T-cell (primary cell): ENCODE measurements at places on chromosomes 7 and 10.

- DNase-seq, result no peak
Measured at GRCh38 chr10:34584164-34584563, 230.9 kb downstream of the PARD3 start.

DNA sequence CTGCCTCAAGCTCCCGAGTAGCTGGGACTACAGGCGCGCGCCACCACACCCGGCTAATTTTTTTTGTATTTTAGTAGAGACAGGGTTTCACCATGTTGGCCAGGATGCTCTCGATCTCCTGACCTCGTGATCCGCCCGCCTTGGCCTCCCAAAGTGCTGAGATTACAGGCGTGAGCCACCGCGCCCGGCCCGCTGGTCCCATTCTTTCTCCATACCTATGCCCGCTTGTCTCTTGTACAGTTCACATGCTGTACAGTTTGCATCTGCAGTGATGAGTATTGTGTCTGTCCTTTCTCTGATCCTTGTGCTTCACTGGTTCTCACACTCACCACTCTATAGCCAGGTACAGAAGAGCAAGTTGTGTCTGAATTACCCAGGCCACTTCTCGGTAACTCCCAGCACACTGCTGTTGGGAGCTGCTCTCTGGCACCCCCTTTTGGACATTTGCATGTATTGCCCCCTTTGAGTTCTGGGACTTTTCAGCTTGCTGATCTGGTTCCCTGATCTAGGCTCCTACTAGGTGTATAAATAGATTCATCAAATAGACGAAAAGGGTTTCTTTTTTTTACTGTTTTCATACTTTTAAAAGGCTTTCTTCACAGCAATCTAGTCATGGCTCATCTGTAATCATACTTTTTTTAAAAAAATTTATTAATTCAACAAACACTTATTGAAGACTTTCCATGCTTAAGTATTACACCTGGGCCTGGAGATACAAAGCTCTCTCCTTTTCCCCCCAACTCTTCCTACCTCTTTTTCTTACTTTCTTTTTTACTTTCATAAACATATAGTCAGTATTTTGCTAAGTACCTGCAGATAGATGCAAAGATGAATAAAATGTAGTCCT, 53.5 kb downstream of the AOAH start:
- DNase-seq, result peak; percentile 69

GRCh38 chr10:113019692-113020474, 69.8 kb downstream of the TCF7L2 start:
- DNase-seq, result no peak

DNA sequence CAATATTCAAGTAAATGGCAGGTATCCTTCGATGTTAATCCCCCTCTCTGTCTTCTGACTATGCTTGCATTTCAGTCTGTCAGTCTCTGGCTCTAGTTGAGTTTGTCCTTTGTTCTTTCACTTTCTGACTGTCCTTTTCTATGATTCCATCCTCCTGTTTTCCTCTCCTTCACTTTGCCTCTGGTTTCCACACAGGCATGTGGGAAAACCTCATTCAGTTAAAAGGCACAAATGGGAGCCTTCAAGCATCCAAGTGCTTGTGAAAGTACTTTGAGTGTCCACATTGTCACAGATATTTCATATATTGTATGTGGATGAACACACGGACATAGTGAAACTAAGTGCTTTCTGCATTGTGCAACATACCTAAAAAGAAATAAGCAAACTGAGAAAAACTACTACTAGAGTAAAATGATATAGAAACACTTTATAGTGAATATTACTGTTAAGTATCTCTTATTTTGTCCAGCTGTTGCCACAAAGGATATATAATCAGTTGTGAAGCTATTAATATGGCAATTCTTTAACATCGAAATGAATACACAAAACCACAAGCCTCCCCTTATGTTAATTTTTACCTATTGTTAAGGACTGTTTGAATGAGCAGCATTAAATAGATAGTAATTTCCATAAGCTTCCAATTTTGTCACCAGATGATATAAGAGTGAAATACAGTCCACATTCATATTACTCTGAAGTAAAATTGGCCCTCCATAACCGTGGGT, 71.7 kb downstream of the NRBF2 start:
- no peak for DNase-seq

DNA sequence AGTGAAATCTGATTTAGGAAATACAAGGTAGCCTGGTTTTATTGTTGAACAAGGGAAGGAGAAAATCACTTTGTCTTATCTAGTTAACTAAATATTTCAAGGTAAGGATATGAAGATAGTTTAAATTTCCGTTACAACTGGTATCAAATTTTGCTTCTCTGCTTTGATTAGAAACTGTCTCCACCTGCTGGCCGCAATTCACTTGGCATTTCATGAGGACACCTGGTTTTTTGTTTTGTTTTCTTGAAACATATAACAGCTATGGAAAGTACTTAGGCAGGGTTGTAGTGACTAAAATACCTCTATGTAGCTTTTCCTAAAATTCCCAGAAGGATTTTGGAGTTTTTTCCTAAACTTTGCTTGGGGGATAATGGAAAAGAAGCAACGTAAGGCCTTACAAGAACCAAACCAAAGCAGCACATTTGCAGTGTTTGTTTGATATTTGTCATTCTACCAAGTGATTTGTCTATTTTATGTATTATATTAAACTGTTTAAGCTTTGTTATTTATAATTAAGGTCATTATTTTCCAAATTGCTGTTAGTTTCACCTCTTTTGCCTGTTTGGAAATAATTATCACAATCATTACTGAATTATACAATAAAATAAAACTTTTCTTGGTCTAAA, 73.6 kb downstream of the AHCYL2 start:
- DNase-seq, result peak; percentile 37

- no peak for DNase-seq
Measured at GRCh38 chr7:75631711-75632110, 107.0 kb downstream of the HIP1 start.

DNA sequence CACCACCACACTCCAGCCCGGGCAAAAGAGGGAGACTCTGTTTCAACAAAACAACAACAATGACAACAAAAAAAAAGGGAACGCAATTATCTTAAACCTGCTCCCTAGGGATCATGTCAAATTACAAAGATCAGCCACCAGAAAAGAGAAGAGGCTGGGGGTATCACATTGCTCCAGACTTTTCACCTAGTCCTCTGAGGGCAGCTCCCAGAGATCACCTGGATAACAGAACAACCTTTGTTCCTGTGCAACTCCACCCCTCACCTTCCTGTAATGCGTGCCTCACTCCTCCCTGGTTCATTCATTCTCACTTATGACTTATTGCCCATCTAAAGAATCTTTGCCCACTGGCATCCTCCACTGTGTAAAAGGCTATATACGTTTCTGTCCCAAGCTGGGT, 31.8 kb downstream of the SVOPL start:
- no peak for DNase-seq

GRCh38 chr10:112614586-112614985, 167.6 kb downstream of the VTI1A start:
- no peak for DNase-seq

- DNase-seq, result no peak
Measured at GRCh38 chr10:12614177-12614995, 265.0 kb downstream of the CAMK1D start.

DNA sequence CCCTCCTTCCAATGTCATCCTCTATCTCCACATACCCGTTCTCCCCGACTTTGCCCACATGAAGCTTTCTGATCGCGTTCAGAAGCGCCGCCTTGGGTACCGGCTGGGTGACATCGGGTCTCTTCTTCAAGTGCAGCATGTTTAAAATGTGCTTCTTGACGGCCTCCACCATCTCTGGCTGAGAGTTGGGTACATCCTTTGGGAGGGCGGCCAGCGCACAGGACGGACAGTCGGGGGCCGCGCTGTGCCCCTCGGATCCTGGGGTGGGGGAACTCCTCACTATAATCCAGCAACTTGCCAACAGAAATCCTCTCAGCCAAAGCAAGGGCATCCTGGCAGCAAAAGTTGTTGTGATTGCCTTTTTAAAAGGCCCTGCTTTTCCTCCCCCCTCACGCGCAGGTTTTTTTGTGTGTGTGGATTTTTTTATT, 2.8 kb downstream of the INHBA start:
- no peak for DNase-seq

GRCh38 chr7:39259391-39260003, 281.8 kb downstream of the POU6F2 start:
- no peak for DNase-seq

DNA sequence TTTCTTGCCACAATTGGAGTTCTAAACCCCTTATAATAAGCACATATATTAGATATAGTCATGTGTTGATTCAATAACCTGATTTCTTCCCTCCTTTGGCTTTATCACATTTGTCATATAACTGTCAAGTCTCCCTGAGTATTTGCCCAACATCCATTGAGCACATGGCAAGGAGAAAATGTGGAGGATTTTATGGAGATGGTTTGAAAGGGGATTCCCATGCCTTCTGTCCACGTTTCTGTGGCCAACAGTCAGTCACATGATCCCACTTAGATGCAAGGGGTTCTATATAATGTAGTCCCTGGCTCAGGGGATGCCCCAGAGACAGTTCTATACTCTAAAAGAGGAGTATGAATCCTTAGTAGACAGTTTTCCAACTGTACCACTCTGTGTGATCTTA, 577.7 kb downstream of the NRG3 start:
- no peak for DNase-seq

GRCh38 chr7:43135129-43135528, 22.7 kb downstream of the HECW1 start:
- no peak for DNase-seq

GRCh38 chr10:91559750-91560149, 73.1 kb downstream of the PPP1R3C start:
- DNase-seq, result no peak

GRCh38 chr10:62652114-62652513, 152.4 kb upstream of the ADO start:
- no peak for DNase-seq

DNA sequence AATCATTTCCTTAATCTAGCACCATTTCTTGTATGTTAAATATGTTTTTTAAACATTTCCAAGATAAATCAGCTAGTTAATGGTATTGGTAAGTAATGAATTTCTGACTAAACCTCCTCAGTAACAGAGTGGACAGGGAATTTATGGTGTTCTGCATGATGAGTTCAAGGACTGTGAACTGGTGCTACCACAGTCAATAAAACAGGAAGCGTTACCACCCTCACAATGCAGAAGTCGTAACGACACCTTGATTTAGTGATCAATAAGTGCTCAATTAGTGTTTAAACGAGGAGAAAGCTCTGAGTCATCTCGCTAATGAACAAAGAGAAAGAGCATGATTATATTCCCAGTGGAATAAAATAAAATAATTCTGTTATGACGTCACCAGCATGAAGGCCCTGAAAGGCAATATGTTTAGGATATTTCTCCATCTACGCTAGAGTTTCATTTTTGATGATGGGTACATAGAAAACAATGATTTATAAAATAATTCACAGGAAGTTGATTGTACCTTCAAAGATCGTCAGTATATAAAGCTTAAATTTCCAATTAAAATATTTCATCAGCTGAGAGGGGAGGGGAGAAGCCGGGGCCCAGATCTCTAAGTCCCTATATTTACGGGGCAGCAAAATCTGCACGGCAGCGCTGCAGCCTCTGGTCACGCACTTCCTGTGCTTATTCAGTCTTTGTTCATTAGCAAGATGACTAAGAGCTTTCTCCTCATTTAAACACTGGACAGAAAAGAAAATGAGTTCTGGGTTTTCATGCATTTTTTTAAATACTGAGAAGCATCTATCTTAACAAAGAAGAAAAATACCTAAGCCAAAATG, 400.5 kb downstream of the PTPRN2 start:
- DNase-seq, result no peak

GRCh38 chr7:30327813-30328212, 43.4 kb downstream of the ZNRF2 start:
- DNase-seq, result no peak

DNA sequence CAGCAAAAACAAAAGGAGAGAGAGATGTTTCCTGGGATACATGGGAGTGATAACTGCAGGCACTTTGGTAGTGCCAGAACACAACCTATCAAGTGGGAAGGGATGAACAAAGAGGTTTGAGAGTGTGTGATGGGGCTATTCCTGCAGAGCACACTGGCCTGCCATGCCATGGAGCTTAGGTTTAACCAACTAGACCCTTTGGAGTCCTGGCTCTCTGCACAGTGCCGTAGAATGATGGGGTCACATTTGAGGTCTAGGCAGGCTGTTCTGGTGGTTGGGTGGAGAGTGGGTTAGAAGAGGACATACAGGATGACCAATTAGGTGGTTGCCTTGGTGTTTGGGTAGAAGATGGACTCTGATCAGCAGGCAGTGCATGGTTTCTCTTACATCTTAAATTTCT, 101.9 kb upstream of the HABP2 start:
- DNase-seq, result no peak

- no peak for DNase-seq
Measured at GRCh38 chr7:92135052-92135889, 994 bp upstream of the CYP51A1 start.

DNA sequence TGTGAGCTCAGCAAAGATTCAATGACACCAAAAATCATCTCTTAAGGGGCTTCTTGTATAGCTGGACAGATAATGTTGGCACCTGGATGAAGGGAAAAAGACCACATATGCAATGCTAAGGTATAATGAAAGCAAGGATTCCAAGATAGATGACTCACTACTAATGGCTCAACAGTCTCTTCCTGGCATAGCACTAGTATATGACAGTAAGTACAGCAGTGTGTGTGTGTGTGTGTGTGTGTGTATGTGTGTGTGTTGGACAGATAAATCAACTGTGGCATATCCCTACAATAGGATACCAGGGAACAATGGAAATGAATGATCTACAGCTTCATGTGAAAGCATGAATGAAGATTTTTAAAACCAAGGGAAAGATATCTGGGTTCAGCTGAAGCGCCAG, 257.1 kb downstream of the SFMBT2 start:
- no peak for DNase-seq

- DNase-seq, result no peak
Measured at GRCh38 chr10:51960494-51960895, 261.1 kb upstream of the CSTF2T start.

- no peak for DNase-seq
Measured at GRCh38 chr10:129032372-129033313, 434.4 kb upstream of the MGMT start.

- DNase-seq, result peak; percentile 69
Measured at GRCh38 chr10:101066146-101066895, 4.5 kb downstream of the KAZALD1 start.

- peak; percentile 41 for DNase-seq
Measured at GRCh38 chr10:48608279-48608681, 3.4 kb upstream of the ARHGAP22 start.

- no peak for DNase-seq
Measured at GRCh38 chr7:27650283-27650682, 12.4 kb downstream of the HIBADH start.

- DNase-seq, result no peak
Measured at GRCh38 chr7:158328376-158329013, 259.1 kb downstream of the PTPRN2 start.
